Stimulated activated CD8-positive, alpha-beta memory T cell treated with anti-CD3 and anti-CD28 coated beads, Interleukin-15, amount 100 ng/mL, for 24 hours (primary cell): ENCODE measurements at places on chromosomes 7 and 10.

DNA sequence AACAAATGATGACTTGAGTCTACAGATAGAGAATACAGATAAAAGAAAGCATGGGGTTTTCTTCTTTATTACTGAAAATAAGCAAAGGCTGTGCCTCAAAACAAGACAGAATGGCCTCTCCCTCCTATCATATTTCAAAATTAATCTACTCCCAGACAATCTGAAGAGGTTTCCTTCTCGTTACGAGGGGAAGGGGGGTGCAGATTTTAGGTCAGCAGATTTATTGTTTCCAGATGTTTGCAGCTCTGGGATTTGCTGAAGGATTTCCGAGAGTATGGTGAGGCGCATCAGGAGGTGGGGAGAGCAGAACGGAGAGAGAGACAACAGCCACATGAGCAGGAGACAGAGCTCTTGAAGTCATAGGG lies 89.8 kb downstream of the KIAA1549 start:
- DNase-seq: no peak

GRCh38 chr7:13946181-13946580 lies 43.3 kb downstream of the ETV1 start:
- no peak for DNase-seq

- no peak for DNase-seq
These were observed 82.9 kb upstream of the PDCD4 start for GRCh38 chr10:110788620-110789385.

DNA sequence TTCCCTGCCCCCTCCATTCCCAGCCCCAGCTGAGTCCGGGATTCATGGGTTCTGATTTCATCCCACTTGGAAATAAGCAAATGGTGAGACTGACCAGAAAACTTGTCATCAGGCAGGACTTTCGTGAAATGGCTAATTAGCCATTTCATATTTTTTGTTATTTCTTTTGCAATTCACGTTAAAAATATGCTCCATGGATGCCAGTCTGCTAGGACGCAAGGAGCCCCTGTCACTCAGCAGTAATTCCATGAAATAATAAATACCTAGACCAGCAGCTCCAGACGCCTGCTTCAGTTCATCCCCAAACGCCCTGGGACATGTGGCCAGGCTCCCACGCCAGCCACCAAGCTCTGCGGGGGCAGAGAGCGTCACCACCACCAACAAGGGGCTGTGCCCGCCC lies 111.0 kb downstream of the TRIL start:
- no peak for DNase-seq

DNA sequence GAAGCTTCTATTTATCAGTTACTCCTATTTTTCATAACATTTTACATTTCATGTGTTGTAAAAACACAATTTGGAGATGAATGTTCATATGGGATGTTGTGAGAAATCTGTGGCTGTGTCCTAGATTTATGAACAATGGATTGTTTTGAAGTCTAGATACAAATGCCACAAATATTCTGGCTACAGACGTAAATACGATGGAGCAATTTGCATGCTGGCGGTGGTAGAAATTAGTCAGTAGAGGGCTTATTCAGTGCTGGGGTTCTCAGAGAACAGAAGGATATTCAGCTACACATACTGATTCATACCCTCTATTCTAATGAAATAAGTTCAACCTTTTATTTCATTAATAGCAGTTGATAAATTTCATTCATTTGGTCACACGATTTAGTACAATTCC lies 48.8 kb downstream of the PLPP4 start:
- DNase-seq: no peak

GRCh38 chr10:11763501-11763861 lies 21.3 kb downstream of the ECHDC3 start:
- DNase-seq: no peak

DNA sequence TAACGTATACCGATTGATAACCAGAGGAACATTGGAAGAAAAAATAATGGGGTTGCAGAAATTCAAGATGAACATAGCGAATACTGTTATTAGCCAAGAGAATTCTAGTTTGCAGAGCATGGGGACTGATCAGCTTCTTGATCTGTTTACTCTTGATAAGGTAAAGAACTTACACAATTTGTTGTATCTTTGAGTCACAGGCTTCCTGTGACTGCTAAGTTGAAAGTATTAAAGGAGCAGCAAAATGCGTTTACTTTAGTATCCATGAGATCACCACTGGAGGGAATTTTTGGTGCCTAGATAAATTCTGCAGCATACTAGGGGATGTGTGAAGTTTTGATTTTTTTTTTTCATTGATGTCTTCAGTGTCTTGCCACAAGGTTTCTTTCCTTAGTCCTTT lies 103.6 kb downstream of the BTAF1 start:
- DNase-seq: no peak

DNA sequence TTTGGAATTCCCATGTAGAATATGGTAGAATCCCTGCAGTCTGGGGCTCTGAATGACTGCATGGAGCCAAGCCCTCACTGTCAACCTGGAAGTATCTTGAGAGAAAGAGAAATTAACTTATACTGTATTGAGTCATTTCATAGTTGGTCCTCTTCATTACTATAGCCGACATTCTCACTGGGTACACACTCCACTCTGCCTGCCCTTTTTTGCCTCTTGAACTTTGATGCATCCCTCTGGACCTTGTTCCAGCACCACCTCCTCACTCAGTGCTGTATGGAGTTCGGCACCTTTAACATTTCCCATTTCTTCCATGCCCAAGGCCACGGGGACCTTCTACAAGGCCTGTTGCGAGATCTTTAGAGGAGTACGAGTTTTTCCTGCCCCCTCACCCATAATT lies 4.6 kb upstream of the ARHGAP22 start:
- DNase-seq: no peak

DNA sequence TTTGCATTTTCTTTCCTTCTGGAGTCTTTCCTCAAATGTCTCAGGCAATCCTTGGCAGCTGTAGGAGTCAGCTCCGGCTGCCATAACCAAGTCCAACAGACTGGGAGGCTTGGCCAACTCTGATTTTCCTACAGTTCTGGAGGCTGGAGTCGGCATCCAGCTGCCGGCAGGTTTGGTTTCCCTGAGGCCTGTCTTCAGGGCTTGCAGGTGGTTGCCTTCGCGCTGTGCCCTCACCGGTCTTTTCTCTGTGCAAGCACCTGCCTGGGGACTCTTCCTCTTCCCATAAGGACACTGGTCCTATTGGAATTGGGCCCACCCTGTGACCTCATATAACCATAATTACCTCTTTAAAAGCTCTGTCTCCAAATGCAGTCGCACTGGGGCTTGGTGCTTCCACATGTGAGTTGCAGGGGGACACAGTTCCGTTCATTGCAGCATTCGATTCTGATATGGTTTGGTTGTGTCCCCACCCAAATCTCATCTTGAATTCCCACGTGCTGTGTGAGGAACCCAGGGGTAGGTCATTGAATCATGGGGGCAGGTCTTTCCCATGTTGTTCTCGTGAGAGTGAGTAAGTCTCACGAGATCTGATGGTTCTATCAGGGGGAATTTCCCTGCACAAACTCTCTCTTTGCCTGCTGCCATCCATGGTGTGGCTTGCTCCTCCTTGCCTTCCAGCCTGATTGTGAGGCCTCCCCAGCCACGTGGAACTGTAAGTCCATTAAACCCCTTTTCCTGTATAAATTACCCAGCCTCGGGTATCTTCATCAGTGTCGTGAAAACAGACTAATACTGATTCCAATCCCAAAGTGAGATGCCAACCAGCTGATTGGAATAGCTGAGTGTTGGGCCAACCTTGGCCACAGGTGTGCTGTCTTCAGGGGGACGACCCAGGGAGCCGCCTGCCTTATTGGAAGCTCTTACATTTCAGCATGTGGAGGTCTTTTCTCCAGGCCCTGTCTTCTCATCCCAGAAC lies 7.9 kb downstream of the GALNTL5 start:
- no peak for DNase-seq

- no peak for DNase-seq
These were observed 8.2 kb upstream of the EFCAB10 start for GRCh38 chr7:105589356-105590077.

GRCh38 chr10:125216861-125217260 lies 56.5 kb upstream of the CTBP2 start:
- DNase-seq: no peak

GRCh38 chr7:133070562-133070961 lies 11.3 kb downstream of the CHCHD3 start:
- no peak for DNase-seq

GRCh38 chr10:90992462-90992861 lies 71.6 kb upstream of the ANKRD1 start:
- no peak for DNase-seq

- DNase-seq: no peak
These were observed 28.6 kb upstream of the RASGEF1A start for GRCh38 chr10:43295436-43295835.

- DNase-seq: no peak
These were observed 64.7 kb downstream of the DIP2C start for GRCh38 chr10:624605-625332.

GRCh38 chr10:44946205-44946604 lies 13.4 kb upstream of the RASSF4 start:
- DNase-seq: no peak

DNA sequence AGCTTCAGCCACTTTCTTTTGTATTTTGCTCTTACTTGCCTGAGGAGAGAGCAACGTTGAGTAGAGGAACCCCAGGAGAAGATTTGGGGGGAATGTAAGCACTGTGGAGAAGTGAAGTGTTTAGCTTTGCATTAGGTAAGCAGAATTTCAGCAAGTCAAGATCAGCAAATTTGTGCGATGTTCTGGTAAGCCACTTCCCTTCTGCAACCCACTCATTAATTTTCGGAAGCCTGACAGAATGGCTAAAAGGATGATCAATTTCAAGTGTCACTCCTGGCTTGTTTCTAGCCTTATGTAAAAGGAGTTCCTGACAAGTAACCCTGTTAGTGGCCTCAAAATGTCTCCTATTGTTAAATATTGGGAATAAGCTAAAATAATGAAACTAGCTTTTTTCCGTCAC lies 48.5 kb upstream of the NXPH1 start:
- no peak for DNase-seq

DNA sequence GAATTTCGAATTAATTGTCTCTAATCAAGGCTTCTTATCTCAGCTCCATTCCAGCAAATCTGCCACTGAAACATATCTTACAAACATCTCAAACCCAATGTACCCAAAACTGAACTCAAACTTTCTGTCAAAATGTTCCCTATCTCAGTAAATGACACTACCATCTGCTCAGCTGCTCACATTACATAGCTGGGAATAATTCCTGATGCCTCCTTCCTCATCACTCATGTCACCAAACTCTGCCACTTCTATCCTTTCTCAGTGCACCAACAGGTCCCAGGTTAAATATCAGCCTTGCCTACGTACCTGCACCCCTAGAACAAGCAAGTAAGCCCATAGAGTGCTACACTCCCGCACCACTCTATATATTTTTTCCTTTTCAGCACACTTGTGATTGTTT lies 12.4 kb downstream of the WAPL start:
- DNase-seq: no peak

GRCh38 chr10:71371750-71372166 lies 25.0 kb upstream of the CDH23 start:
- DNase-seq: no peak

- DNase-seq: no peak
These were observed 87.2 kb downstream of the GSDME start for GRCh38 chr7:24669971-24670591.

DNA sequence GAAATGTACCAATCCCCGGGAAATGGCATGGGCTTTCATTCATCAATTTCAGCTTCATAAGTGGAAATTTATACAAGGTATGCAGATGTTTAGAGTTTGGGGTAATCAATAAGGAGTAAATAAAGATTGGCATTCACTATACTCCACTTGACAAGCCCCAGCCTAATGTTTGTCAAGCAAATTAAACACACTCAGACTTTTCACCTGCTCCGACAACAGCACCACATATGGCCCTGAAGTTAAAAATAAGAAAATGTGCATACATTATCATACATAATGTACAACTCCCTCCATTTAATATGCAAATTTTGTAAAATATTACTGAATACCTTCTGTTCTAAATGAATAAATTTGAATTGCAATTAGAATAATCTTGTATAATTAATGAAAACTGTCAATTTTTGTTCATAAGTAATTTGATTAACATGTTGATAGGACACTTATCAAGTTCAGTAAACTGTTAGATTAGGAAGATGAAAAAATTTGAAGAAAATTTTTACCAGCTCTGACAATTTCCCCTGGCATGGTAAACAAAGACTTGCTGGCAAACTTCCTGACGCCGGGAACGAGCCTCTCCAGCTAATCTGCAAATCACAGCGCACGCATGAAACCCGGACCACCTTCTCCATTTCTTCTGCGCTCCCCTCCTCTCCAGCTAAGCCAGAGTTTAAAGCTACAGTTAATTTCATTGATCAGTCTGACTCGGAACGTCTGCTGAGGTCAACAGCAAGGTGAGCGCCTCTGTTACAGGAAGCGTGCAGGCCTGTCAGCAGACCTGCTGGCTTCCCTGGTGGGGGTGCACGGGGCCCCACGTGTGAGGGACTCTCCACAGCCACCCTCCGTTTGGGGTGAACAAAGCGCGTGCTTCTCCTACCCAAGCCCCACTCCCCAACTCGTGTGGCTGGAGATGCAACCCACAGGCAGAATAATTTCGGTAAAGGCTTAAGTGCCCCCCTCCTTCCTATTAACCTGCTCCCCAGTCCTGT lies 70.7 kb downstream of the EBF3 start:
- no peak for DNase-seq

DNA sequence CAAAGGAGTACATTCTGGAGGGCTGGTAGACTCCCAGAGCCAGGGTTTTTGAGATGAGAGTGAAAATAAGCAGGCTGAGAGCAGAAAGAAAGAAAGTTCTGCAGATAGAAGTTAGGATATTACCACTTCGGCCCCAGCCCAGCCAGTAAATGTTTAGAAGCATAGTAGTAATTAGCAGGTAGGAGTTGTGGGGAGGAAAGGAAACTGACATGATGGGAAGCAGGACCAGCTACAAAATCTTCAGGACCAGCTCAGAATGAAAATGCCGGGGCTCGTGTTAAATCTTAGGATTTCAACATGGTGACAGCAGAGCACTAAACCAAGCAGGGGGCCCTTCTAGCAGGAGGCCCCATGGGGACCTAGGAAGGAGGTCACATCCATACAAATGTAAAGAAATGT lies 28.7 kb downstream of the PRSS2 start:
- no peak for DNase-seq

DNA sequence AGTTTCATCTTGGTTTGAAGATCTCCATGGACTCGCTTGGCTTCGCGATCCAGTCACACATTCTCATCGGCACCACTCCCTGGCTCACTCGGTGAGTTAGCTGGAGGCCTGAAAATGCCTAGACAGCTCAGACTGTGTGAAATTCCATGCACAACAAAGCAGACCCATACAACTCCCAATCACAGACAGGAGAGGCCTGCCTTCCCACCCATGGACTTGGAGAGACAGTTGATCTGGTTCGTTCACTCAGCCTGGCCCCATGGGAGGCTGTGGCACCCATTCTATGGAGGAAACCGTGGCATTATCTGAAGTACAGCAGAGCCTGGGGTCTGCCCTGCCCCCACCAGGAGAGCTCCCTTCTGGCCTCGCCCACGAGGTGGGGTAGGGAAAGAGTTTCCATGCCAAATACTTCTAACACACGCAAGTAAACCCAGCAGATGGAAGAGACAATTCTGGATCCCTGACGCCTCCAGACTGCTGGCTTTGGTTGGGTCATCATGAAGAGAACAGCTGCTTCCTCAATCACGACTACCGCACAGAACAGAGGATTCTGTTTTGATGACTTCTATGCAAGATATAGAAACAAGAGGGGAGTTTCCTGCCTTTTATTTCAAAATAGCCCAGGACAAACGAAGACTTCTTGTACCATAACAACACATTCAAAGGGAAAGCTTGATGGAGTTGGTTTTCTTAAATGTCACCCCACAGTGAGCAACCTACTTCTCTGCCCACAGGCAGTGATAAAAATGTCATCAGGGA lies 15.9 kb downstream of the FAM53B start:
- no peak for DNase-seq

- no peak for DNase-seq
These were observed 39.0 kb downstream of the DIP2C start for GRCh38 chr10:650441-650851.

GRCh38 chr10:2887391-2888070 lies 179.8 kb upstream of the PFKP start:
- no peak for DNase-seq
